Tibial artery (tissue), 4 donors: ENCODE measurements at places on chromosomes 16 and 17.

DNA sequence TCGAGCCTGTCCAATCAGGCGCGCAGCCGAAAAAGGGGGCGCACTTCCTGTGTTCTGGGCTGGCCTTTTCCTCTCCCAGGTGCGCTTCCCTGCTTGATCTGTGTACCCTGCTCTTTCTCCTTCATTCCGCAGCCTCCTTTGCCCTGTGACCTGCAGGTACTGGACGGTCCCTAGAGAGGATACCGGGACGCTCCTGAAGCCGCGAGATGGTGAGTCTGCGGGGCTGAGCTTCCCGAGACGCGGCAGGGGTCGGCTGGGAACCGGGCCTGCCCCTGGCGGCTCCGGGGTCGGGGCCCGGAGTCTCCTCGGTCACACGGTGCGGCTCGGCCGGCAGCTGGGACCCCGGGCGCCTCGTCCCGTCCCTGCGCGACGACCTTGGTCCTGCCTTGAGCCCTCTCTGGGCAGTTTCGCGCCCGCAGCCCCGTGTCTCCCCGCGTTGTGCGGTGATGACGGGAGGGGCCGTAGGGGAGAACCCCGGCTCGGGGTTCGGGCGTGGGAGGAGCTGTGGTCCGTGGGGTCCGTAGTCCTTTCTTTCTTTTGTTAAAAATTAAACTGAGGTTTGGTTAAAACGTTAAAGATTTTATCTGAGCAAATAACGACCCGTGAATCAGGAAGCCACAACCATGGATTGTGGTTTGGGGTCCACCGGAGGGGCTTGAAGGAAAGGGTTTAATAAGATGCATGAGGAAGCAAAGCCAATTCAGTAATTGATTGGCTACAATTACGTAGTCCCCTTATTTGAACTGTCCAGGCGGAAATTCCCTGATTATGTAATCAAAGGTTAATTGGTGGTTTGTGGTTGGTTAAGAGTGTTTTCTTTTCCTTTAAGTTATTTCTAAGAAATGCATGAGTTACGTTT lies 172.8 kb upstream of the ZNF267 start:
- DNase-seq: no peak

DNA sequence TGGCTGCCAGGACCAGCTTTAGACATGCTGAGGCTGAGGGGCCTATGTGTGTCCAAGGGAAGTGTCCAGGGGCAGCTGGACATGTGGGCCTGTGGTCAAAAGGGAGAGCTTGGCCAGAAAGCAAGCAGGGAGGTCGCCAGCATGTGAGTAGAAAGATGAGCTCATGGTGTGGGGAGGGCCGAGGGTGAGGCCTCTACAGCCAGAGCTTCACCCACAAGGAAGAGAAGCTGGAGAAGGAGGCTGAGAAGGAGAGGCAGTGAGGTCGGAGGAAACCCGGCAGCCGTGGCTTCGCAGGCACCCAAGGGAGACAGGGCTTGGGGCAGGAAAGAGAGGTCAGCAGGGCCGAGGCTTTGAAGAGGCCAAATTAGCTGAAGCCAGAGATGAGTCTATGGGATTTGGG lies 4.0 kb upstream of the HSD11B2 start:
- DNase-seq: no peak

DNA sequence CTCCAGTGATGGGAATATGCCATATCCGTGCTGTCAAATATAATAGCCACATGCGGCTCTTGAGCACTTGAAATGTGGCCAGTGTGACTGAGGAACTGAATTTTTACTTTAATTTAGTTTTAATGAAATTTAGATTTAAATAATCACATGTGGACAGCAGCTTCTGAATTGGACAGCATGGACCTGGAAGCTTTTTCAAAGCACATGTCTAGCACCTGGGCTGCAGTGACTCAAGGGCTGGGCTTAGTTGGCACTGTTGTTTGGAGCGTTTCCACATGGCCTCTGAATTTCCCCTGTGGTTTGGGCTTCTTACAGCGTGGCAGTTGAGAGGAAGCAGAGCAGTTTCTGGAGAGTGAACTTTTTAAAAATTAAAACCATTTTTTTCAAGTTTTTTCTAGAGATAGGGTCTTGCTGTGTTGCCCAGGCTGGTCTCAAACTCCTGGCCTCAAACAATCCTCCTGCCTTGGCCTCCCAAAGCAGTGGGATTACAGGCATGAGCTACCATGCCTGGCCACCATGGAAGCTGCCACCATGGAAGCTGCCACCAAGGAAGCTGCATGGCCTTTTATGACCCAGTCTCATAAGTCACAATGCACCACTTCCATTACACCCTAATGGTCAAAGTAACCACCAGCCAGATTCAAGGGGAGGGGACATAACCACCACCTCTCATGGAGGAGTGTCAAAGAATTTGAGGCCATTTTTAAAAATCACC lies 6.7 kb upstream of the TOB1 start:
- peak; percentile 39 for DNase-seq

GRCh38 chr17:78168242-78168902 lies at the start of gene SYNGR2:
TSS of gene SYNGR2 (plus strand) at chr17:78168581. CDS start at chr17:78168617, 36 bp downstream.
- peak; percentile 89 for DNase-seq

DNA sequence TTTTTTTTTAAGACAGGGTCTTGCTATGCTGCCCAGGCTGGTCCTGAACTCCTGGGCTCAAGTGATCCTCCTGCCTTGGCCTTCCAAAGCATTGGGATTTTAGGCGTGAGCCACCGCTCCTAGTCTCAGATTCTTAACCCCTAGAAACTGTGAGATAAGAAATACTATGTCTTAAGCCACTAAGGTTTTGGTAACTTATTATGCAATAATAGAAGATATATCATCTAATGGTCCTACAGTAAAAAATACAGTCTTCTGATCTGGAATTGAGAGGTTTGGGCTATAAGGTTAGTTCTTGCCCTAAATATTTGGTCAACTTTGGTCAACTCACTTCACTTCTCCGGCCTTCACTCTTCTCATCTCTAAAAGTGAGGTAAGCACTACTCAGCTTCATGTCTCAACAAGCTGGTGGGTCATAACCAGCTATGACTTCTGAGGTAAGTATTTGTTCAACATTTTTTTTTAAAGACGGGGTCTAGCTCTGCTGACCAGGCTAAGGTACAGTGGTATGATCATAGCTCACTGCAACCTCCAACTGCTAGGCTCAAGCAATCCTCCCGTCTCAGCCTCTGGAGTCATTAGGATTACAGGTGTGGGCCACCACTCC lies 14.7 kb downstream of the RAD51D start:
- no peak for DNase-seq

DNA sequence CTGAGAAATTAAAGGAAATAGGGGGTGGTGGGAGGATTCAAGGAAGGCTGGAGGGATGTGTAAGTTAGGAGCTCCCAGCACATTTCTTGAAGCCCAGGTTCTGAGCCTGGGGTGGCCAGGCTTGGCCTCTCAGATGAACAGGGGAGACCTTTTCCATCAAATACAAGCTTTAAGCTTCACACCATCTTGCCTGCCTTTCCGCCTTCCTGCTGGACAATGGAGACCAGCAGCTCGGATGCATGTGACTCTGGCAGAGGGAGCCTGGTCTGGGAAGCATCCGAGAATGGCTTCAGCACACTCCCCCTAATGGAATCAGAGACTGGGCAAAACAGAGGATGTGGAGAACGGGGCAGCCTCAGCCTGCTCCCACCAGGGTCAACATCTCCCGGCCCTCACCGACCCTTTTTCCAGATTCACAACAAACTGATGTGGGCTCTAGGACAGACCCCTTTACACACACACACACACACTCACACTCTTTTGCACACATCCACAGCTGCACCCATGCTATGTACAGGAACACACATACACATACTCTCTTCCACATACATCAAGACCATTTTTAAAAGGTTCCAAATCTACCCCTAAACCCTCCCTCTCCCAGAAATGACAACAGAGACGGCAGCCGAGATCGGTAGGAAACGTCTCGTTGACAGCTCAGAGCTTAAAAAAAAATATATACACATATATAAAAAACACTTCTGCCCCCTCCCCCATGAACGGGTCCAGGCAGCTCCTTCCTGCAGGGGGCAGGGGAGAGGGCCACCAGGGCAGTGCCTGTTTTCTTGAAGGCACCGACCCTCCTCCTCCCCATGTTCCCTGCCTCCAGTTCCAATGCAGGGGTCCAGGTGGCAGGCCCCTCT lies 6.5 kb upstream of the ATXN7L3 start:
- no peak for DNase-seq

- DNase-seq: peak; percentile 95
Measured at GRCh38 chr17:15502369-15503112, 35.1 kb upstream of the CDRT4 start.

DNA sequence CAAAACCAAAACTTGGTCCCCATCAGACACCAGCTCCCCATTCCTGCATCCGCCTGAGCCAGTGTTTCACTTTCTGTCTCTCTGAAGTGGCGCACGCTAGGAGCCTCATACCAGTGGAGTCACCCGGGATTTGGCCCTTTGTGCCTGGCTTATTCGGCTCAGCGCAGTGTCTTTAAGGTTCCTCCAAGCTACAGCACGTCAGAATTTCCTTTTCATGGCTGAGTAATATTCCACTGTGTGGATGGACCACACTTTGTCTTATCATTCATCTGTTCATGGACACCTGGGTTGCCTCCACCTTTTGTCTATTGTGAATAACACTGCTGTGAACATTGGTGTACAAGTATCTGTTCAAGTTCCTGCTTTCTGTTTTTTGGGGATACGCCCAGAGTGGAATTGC lies 45.2 kb upstream of the CHMP6 start:
- no peak for DNase-seq

GRCh38 chr17:45423975-45424335 lies 8.7 kb downstream of the ARHGAP27 start:
- DNase-seq: no peak

DNA sequence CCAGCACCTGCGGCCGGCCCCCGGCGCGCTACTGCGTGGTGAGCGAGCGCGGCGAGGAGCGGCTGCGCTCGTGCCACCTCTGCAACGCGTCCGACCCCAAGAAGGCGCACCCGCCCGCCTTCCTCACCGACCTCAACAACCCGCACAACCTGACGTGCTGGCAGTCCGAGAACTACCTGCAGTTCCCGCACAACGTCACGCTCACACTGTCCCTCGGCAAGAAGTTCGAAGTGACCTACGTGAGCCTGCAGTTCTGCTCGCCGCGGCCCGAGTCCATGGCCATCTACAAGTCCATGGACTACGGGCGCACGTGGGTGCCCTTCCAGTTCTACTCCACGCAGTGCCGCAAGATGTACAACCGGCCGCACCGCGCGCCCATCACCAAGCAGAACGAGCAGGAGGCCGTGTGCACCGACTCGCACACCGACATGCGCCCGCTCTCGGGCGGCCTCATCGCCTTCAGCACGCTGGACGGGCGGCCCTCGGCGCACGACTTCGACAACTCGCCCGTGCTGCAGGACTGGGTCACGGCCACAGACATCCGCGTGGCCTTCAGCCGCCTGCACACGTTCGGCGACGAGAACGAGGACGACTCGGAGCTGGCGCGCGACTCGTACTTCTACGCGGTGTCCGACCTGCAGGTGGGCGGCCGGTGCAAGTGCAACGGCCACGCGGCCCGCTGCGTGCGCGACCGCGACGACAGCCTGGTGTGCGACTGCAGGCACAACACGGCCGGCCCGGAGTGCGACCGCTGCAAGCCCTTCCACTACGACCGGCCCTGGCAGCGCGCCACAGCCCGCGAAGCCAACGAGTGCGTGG lies 1.5 kb downstream of the NTN1 start:
- DNase-seq: no peak

- DNase-seq: no peak
Measured at GRCh38 chr17:70929226-70929625, 759.9 kb downstream of the KCNJ2 start.

GRCh38 chr17:78624324-78625151 lies 47.3 kb upstream of the DNAH17 start:
- DNase-seq: no peak

- peak; percentile 35 for DNase-seq
Measured at GRCh38 chr17:26775219-26775822, 518.6 kb upstream of the WSB1 start.

DNA sequence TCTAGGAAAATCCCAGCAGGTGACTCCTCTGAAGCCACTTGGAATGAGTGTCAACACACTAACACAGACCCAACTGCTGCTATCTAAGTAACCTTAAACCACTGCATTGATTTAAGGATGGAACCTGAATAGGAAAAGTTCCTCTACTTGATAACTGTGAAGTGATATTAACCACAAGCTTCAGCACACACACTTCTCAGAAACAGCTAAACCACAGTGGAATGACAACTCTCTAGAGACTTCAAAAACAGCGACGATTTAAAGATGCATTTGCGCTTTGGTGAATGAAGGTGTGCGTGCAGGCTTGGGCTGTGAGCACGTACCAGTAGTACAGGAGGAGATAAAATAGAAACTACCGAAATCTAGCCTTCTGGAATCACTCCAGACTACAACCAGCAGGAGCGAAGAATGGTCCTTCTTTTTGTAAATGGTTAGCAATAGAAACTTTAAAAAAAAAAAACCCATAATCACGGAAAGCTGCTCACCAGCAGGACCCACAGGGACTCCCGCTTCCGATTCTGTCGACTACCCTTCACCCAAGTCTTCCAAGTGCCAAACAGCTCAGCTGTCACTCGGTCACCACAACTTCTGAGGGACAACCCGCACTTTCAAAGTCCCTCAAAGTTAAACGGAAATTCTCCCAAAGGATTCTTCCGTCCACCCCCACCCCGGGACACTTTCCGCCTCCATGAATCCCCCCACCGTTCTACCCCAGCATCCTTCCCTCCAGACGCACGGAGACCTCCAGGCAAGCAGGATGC lies 137.7 kb upstream of the CORO6 start:
- DNase-seq: no peak

GRCh38 chr16:14181371-14182050 lies 110.4 kb downstream of the MRTFB start:
- DNase-seq: no peak

GRCh38 chr17:73427198-73427597 lies 115.4 kb upstream of the CDC42EP4 start:
- DNase-seq: no peak

DNA sequence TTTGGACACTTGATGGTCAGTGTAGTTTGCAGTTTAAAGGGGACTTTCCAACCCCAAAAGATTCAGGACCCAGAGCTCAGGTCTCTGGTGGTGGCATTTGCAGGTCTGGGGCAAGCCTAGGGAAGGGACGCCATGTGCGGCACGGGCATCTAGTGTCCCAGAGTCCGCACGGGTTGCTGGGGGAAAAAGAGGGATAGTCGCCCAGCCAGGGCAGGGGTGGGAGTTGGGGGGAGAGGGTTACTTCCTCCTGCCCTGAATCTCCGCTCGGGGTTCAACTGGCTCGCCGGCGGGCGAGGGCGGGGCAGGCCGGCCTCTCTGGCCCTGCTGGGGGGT lies 239 bp upstream of the CA7 start:
- DNase-seq: no peak

DNA sequence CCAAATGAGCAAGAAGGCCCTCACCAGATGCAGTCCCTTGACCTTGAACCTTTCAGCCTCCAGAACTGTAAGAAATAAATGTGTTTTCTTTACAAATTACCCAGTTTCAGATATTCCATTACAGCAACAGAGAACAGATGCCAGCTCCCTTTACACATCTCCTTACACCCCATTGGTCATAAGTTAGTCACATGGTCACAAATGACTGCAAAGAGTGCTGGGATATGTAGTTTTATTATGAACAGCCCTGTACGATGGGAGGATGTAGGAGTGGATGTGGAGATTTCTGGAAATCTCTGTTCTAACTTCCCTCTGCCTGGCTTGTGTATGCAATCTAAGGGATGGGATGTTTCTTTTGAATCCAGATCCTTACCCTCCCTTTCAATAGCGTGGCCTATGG lies 13.3 kb upstream of the RPL38 start:
- no peak for DNase-seq

- DNase-seq: peak; percentile 59
Measured at GRCh38 chr17:82956726-82957468, 117.1 kb upstream of the ZNF750 start.

GRCh38 chr17:73311428-73311780 lies 397 bp downstream of the CDC42EP4 start:
- no peak for DNase-seq
